ENCODE measurements at places on chromosomes 1 and 21.

GRCh38 chr1:6125366-6125765, 54.8 kb downstream of the CHD5 start:
- DNase-seq: no peak

DNA sequence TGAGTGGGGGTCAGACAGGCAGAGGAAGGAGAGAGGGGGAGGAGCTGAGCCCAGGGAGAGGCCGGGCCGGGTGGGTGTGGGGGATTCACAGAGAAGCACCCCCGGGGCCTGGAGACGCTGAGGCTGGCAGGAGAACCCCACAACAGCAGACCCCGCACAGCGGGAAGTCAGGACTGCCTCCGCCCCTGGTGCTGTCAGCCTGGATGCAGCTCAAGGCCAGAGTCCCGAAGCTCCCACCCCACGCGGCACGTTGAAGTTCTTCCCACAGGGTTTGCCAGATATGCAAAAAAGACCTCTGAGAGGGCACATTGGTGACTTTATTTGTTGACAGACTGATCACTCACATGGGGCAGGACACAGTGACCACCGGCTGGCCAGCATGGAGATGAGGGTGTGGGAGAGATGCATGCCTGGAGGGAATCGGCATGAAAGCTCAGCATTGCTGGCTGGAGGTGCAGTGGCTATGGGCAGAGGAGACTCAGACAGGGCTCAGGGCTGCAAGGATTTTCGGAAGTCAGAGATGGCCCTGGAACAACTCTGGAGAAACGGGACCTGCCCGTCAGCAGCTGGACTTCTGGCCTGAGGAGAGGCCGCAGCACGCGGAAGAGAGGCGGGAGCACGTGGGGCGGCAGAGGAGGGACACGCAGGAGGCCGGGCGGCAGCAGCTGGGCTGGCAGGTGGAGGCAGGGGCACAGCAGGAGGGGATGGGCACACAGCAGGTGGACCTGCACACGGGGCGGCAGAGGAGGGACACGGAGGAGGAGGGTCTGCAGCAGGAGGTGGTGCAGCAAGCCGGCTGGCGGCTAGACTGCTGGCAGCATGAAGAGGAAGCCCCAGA, 885 bp downstream of the KRTAP10-3 start:
- no peak for DNase-seq

DNA sequence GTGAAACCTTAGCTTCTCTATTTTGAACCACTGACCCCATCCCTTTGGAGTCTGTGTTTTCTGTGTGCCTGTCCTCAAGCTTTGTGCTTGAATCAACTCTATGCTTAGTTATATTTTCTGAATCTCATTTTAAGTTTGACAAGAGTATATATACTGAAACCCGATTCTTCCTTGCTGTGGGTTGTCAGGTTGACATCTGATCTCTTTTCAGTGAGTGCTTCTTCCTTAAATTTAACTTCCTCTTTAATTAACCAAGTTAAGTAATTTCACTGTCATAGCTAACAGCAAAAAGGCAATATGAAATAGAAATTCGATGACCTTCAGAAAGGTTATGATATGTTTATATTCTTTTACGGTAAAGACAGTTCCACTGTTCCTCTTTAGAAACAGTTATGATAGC, 69.4 kb downstream of the C1orf21 start:
- no peak for DNase-seq

- DNase-seq: no peak
These were observed 10.9 kb upstream of the SSBP3 start for GRCh38 chr1:54417123-54417522.

Measured in stimulated activated CD8-positive, alpha-beta memory T cell treated with anti-CD3 and anti-CD28 coated beads, Interleukin-4, amount 100 ng/mL, for 4 hours (primary cell).